ENCODE measurements at places on chromosomes 6 and 20. TPM values are rescaled to one million over a fixed set of nuclear protein-coding genes. Genes with fewer than 3 reads are reported as not detected.

DNA sequence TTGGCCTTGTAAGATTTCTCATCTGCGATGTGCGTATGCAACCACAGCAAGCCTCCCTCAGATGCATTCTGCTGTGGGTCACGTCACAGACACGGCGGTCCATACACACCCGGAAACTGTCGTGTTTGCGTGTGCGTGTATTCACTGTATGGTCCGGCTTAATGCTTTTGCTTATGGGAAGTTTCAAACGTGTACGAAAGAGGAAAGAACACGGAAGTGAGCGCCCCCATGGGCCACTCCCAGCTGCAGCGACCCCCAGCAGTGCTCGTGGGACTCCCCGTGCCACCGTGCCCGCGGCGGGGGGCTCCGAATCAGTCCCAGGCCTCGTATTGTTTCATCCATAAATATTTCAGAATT is 10.2 kb downstream of the DLL1 start:
- DNase-seq, result no peak

DNA sequence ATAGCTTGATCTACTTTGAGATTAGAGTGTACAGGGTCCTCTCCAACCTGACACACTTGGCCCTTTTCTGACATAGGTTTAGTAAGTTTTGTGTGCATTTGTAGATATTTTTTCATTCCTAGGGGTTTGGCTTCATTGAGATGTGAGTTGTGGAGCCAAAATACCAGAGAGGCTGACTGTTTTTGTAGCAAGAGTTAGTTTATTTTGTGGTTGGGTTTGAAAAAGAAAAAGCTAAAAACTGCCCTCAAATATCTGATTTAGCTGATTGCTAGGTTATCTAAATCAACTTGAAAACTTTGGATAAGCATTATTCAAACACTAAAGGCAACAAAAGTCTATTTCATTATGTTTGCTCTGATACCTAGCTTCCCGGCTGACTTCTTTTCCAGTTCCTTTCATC is 164.7 kb upstream of the CENPW start:
- no peak for DNase-seq

- DNase-seq, result no peak
Measured at GRCh38 chr6:18329776-18330175, 57.4 kb upstream of the RNF144B start.

Gene MAP7
- total RNA-seq, result 0.82 TPM

DNA sequence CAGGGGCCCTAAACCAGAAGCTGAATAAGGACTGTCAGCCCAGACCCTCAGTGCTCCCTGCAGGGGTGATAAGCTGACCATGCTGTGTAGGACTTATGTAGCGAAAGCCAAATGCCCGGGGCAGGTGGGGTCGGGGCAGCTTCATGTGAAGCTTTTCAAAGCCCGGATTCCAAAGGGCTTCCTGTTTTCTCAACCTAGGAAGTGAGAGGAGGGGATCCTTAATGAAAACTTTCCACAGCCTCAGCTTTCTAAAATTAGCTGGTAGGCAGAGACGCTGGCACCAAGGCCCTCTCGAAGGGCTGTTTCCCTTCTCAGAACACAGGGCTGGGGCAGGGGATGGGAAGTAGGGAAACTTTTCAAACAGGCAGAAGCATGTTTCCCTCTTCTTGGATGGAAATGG is 148.9 kb downstream of the NFATC2 start:
- DNase-seq, result peak; percentile 50

DNA sequence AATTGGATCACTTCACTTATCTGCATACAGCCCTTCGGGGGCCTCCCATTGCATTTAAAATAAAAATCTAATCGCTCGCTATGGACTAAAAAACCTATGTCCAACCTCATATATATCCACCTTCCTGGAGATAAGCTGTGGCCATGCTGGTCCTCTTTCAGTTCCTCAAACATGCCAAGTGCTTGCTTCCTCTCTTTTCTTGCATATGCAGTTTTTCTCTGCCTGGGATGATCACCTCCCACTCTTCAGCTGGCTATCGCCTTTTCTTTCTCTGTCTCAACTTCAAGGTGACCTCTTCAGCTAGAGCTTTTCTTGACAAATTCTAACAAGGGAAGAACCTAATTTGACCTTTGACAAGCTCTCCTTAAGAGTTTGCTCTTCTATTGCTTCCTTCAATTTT is 5.6 kb upstream of the TFB1M start:
- no peak for DNase-seq

- DNase-seq, result no peak
Measured at GRCh38 chr6:112846681-112847080, 499.6 kb downstream of the RFPL4B start.

DNA sequence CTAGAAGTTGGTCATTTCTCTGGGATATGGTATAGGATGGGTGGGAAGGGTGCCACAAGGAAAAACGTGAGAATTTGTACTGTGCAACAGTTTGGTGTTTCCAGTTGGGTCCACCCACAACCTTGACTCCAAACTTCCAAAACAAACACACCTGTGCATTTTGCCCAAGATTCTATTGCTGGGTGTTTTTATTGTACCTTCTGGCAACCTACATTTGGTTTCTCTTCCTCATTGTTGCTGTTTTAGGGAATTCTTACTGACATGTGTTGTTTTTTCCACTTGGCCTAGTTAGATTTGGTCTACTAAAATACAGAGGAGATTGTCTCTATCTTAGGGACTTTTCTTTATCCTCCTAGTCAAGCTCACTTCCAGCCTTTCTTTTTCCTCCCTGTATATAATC is 16.7 kb downstream of the TULP4 start:
- no peak for DNase-seq

DNA sequence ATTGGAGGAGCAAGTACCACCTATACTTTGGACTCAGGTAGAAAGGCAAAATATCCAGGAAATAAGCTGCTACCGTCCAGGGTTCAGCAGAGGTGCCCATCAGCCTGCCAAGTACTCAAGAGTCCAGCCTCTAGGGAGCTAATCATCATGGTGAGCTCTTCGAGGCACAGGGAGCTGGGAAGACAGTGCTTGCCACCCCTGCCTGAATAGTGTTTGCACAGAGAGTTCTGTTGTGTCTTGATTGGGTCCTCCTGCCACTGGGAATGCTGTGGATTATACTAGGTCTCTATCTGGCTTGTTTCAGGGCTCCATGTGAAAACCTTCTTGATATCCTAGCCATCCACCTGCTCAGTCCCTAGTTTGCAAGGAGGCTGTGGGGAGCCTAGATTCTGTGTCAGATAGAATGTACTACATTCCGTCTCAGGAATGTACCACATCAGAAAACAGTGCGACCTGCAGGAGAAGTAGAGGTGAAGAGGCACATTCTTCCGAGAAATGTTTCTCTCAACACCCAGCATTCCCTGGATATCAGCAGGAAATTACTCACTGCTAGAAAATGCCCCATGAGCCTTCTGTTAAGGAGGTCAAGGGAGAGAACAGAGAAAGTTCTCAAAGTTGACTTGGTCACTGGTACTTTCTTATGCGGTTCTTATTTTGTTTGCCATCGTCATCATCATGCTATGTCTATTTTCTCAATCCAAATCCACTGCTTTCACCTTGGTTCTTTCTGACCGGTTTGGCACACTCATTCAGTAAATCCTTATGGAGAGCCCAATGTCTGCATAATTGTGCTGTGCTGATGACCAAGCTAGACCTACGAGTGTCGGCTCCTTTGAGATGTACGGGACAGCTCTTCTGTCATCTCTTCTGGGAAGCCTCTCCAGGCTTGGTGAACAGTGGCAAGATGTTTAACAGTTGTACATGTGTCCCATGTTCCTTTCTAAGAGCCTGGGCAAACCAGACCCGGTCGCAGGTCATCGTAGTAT is 30.7 kb downstream of the PTPN1 start:
- peak; percentile 92 for DNase-seq

Gene CD2AP
- total RNA-seq, result 31.0 TPM

Gene ZSCAN31
- total RNA-seq, result 16.9 TPM

DNA sequence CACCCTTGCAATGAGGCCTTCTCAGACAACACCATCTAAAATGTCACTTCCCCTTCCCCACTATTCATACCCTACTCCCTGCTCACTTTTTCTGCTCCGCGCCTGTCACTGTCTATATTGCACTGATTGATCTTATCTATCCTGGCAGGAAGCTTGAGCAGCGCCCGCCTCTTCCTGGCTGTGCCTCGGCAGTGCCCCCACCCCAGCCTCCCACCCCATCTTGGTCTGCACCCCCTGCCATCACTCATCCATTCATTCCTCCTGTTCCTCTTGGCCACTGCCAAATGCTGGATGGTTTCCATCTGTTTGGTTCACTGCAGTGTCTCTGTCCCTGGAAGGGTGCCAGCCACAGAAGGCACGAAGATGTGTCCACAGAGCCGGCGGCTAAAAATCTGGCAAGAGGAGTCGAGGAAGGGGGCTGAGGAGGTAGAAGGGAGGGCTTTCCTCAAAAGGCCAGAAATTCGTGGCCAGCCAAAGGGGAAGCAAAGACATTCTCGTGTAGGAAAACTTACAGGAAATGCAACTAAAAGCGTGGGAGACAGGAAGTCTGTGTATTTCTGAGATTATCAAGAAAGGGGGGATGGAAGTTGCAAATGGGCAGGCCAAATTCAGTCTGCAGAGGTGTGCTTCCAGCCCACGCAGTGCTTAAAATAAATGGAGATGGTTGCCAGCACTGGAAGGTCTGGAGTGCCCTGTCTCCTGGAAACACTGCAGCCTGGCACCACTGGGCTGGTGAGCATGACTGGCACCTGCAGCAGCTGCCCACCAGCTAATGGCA is 27.6 kb downstream of the SYNJ2 start:
- no peak for DNase-seq

DNA sequence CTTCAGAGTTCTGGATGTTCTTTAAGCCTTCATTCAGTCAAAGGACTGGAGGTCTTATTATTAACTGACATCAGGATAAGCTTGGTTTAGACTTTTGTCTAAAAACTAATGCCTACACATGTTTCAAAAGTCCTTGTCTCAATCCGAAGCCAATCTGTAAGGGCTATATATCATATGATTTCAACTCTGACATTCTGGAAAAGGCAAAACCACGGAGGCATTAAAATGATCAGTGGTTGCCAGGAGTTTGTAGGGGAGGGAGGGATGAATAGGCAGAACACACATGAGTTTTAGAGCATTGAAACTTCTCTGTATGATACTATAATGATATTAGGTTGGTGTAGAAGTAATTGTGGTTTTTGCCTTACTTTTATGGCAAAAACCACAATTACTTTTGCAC is 1285.8 kb upstream of the CITED2 start:
- DNase-seq, result no peak

DNA sequence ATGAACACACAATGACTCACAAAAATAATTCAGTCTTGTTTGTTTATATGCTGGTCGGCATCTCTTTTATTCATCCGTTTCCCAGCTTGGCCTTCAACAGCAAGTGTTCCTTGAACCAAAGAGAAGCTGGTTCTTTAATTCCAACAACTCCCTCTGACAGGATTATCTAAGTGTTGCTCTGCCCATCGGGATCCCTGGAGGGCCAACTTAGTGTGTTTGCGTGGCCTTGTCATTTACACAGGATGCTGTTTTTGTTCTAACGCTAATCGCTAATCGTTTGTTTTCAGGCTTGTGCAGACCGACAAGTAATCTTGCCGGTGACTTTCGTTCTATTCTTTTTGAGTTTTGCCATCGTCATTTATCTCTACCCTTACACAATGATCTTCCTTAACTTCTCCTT is 267.4 kb upstream of the EXOC2 start:
- no peak for DNase-seq

Gene ASIP
- not detected for total RNA-seq

DNA sequence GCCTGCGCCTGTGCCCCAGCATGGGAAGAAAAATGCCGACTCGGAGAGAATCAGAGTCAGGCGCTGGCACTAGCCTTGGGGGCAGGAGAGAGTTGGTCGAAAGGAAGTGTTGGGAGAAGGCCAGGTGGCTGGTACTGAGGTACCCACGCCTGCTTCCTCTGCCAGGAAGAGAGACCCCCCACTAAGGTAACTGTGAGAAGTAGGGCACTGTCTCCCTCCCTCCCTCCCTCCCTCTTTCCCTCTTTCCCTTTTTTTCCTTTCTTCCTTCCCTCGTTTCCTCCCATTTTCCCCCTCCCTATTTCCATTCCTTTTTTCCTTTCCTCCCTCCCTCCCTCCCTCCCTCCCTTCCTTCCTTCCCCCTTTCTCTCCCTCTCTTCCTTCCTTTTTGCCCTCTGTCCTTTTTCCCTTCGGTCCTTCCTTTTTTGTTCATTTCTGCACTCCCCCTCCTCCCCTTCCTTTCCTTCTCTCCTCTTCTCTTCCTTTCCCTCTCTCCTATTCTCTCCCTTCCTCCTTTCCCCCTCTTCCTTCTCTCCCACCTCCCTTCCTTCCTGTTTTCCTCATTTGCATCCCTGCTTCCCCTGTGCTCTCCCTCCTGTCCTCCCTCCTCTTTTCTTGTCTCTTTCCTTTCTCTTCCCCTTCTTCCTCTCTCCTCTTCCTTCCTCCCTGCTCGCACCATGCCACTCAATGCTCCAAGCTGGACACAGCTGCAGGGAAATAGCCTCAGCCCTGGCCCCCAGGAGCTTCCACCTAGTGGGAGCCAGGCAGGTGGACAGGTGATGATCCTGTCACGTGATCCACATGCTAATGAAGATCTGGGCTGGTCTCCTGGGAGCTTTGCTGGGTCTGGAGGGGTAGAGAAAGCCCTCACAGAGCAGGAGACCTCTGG is 148.0 kb downstream of the DHX35 start:
- DNase-seq, result no peak

GRCh38 chr6:107712237-107712664 is 111.9 kb downstream of the SCML4 start:
- no peak for DNase-seq

Gene LY6G6F
- not detected for total RNA-seq

DNA sequence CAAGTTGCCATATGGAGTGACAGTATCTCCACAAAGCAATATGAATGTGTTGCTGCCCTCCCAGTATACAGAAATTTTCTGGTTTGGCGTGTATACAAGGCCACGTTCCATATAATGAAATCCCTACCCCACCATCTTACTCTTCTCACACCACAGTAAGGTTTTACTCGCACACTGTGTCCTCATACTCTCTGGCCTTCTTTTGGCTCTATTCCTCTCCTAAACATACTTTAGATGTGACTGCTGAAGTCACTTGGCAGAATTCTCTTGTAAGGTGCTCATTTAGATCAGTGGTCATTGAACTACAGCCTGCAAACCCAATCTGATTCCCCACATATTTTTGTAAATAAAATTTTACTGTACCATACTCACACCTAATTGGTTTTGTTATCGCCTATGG is 123.2 kb downstream of the RFPL4B start:
- no peak for DNase-seq

DNA sequence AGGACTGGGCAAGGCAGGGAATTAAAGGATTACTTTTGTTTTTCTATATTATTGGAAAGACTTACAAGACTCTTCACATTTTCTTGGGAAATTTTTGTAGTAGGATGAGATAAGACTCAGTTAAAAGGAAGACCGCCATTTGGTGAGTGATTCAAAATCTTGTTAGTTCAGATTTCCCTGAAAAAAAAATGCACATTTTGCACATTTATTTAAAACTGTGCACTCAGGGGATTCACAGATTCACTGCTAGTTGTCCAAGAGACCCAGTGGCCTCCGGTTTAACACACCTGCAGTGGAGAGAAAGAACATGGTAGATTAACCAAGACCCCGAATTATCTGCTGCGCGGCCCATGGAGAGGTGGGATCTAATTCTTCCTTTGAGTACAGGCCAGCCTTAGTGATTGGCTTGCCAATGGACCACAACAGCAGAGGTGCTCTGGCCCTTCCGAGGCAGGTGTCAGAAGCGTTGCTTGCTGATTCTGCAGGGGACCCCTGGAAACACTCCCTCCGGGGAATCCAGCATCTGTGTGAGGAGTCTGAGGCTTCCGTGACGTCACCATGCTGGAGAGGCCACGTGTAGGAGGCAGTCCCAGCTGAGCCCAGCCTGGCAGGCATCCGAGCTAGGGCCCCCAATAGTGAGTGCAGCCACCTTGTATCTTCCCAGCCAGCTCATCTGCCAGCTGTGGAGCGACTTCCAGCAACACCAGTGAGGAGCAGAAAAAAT is 68.9 kb downstream of the ZNF217 start:
- DNase-seq, result no peak

Gene GJA10
- total RNA-seq, result not detected

Gene FAM83C
- total RNA-seq, result not detected

All from glomerular endothelial cell (primary cell).